ENCODE measurements at places on chromosomes 3 and 15. TPM values are rescaled to one million over a fixed set of nuclear protein-coding genes. Genes with fewer than 3 reads are reported as not detected.

GRCh38 chr3:31613654-31614053 lies 80.9 kb downstream of the STT3B start:
- DNase-seq = no peak

GRCh38 chr3:1183320-1184048 lies 90.7 kb downstream of the CNTN6 start:
- no peak for DNase-seq

DNA sequence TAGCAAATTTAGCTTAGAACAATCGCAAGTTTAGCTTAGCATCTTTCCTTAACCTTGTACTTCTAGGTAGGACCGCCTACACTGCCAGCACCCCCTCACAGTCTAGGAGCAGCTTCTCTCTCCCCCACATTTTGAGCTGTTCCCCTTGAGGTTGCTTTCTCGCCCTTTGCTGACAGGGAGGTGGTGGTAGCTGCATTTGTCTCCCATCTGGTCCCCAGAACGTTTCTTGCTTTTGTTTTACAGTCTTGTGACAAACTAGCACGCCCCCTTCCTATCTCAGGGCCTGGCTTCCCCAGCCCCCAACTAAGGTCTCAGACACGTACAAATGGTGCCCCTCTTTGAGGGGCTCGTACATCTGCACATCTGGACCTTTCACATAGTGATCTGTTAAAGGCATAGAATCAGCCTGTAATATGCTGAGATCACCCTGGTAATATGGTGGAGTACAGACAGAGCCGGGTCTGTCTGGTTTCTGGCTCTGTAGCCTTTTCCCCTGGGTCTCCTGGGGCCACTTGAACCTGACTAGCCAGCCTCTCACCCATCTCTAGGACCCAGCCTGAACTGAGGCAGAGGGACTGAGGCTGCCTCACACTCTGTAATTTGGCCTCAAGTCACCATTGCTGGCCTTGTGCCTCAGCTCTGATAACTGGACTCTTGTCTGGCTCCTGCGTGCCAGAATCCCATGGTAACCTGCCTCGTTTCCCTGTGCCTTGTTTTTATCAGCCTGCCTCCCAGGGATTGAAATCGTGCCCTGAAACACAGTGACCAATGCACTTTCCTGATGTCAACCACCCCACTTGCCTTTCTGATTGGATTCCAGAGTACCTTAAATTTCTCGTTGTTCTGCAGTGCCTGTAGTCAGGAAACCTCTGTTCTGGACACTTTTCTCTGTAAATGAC lies 27.7 kb downstream of the CRTC3 start:
- peak; percentile 90 for DNase-seq

CFAP44 gene
- total RNA-seq = 8.8 TPM

ZMYND10 gene
- total RNA-seq = 2.2 TPM

All from mucosa of gallbladder (tissue), 1 donor.